ENCODE measurements at places on chromosomes 4 and X.

GRCh38 chr4:154741922-154742850 is 1.6 kb upstream of the LRAT start:
- no peak for DNase-seq

DNA sequence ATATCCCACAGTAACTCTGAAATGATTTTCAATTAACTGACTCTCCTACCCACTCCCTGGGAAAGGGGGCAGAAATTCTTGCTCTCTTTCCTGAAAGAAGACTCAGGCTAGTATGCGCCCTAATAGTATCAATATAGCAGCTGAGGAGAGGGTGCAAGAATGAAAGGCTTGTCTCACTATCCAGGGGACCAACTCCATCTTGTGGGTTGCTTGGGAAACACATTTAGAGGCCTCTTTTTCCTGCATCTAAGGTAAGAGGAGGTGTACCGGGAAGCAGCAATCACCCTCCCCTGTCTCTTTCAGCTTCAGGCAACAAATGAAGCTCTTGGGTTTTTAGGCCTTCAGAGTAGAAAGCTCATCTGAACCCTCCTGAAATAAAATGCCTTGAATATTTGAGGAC is 11.3 kb downstream of the TMEM255A start:
- no peak for DNase-seq

DNA sequence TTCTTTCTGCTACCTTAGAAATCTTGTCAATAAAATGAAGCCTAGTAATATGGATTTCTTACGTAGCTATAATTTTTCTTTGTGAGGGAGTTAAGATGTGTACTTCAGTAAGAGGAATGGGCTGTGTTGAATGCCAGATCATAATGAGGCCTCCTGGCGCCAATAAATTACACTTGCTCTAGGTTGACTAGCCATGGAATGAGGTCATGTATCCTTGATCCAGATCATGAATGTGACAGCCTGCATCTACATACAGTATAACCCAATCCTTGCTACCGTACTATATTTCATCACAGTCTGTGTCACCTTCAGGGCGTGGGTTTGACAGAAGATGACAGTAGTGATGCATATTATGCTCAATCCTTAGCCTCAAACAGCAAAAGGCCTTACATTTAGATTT is 36.2 kb downstream of the NHS start:
- DNase-seq = no peak

DNA sequence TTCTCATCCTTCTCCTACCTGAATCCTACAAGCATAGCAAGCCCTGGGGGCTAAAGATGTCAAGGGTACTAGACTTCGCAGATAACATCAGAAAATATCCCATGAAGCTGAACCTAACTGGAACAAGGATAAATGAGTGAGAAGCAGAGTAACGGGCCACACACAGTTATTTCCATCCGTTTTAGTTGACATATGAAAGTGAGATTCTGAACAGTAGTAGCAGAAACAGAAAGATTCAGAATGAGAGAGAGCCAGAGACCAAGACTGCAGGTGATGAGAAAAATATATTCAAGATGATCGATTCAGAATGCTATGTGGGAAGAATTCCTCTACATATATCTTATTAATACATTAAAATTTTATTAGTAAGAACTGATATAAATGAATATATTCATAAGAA is 165.1 kb downstream of the TSPAN5 start:
- no peak for DNase-seq

DNA sequence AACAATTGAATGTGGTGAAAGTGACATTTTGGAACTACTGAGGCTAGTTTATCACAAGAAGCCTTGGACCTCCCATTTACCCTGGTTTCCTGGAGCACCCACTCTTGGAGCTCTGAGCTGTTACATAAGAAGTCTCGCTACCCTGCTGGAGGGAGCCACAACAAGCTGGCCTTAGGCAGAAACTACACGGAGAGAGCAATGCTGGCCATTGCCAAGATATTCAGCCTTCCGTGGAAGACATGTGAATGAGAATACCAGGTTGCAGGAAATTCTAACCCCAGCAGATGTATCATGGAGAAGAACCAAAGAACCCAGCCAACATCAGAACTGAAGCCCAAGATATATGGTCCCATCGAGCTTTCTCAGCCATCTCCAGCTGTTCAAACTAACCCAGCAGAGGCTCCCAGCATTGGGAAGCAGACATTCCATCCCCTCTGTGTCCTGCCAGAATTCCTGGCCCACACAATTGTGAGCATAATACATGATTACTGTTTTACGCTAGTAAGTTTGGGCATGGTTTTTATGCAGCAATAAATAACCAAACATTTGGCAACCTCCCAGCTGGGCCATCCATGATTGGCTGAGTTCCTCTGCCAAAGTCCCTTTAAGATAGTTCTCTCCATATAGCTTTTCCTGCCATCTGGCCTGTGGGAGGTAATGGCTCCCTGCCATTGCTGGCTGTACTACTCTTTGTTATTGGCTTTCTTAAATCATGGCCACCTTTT is 17.9 kb upstream of the PDE5A start:
- no peak for DNase-seq

DNA sequence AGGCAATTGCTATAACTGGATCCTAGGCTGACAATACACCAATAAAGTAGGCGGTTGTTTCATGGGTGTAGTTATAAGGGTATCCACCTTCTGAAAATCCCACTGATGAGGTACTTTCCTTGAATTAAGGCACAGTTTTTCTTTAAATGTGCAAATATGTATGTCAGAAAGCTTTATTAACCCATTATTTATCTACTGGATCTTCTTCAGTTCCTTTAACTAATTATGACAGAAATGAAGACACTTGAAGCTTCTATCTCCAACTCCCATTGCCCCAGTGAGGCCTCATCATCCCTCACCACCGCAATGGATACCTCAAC is 159.6 kb upstream of the KLF3 start:
- no peak for DNase-seq

GRCh38 chr4:46945062-46945461 is 36.0 kb upstream of the COX7B2 start:
- DNase-seq = no peak

DNA sequence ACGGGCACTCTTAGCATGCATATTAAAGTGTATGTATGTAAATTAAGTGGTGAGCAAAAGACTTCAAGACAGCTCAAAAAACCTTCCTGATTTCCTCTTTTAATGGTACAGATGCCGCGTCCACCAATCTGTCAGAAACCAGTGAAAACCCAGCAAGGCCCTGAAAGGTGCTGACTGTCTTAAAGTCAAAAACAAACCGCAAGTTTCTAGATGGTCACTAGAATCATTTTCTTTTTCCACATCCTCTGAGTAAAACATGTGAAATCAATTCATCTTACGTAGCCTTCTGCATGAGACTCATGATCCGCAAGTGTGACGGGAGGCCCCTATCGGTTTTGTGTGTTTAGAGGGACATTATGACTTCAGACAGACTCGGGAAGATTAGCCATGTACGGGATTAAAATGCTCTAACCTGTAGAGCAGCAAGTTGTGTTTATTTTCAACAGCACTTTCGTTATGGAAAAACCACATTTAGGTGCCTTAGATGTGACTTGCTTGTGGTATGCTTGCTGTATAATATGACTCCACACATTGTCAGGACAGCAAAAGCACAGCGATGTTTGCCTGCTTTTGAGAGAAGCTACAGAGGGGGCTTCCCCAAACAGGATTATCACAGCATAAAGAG is 88.2 kb upstream of the STS start:
- DNase-seq = no peak

- DNase-seq = no peak
Measured at GRCh38 chr4:6419452-6420028, 52.9 kb downstream of the PPP2R2C start.

- DNase-seq = no peak
Measured at GRCh38 chrX:100995469-100995868, 26.0 kb downstream of the ARL13A start.

GRCh38 chrX:23904096-23904495 is 3.6 kb downstream of the APOO start:
- no peak for DNase-seq

- DNase-seq = no peak
Measured at GRCh38 chr4:180240670-180241069, 2002.5 kb upstream of the TENM3 start.

- DNase-seq = no peak
Measured at GRCh38 chr4:169675825-169676224, 55.4 kb downstream of the CLCN3 start.

DNA sequence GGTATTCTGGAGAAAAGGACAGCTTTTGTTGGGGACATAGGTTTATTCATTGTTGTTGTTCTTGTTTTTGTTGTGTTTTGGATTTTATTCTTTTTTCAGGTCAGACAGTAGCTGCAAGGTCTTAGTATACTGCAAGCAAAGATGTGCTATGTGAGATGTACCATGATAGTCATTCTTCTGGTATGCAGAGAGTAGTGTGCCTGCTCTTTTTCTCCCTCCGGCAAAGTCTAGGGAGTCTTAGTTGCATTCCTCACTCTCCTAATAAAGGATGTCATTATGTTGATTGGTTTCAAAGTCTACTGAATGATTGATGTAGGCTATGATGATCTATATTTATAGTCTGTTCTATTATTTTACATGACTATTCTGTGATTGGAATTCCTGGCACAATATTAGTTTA is 119.9 kb upstream of the POF1B start:
- DNase-seq = no peak

- no peak for DNase-seq
Measured at GRCh38 chr4:38832206-38832605, 24.4 kb downstream of the TLR6 start.

- DNase-seq = no peak
Measured at GRCh38 chr4:48190839-48191238, 56.8 kb upstream of the TXK start.

GRCh38 chr4:93529692-93530372 is 298.7 kb upstream of the ATOH1 start:
- DNase-seq = no peak

DNA sequence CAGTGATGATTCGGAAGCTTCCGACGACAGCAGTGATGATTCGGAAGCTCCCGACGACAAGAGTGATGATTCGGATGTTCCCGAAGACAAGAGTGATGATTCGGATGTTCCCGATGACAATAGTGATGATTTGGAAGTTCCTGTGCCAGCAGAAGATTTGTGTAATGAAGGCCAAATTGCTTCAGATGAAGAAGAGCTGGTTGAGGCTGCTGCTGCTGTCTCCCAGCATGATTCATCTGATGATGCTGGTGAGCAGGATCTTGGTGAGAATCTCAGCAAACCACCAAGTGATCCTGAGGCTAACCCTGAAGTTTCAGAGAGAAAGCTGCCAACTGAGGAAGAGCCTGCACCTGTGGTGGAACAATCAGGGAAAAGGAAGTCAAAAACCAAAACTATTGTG is 14.2 kb downstream of the CXCR3 start:
- no peak for DNase-seq

DNA sequence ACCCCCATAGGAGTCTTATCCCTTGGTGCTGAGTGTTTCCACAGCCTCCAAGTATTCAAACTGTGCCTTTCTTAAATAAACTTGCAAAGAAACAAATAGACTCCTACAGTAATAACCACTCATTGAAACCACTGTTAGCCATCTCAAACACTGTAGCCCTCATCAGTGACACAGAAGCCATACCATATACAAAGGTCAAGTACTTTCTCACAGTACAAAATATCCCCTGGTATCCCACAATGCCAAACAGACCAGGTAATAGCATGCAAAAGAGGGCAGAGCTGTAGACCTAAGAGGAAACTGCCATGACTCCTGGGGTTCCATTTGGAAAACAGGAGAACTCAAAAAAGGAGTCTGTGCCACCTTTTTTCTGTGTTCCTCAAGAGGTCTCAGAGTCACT is 173.8 kb upstream of the PPP1R2C start:
- no peak for DNase-seq

DNA sequence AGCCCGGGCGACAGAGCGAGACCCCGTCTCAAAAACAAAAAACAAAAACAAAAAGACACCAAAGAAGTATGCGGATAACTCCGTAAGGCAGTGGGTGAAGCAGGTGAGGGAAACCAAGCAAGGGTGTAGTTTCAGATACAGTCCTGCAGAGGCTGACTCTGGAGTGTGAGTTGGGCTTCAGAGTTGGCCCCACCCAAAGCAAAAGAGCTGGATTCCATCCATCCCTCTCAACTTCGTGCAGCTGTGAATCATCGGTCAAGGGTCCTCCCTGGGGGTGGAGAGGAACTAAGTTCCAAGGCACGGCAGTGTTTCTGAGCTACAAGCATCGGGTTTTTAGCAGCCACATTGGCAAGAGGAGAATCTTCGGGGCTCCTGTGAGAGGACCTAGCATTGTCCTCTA is 43.9 kb upstream of the FAM9A start:
- no peak for DNase-seq

- DNase-seq = no peak
Measured at GRCh38 chr4:185600801-185601434, 65.6 kb upstream of the PDLIM3 start.

DNA sequence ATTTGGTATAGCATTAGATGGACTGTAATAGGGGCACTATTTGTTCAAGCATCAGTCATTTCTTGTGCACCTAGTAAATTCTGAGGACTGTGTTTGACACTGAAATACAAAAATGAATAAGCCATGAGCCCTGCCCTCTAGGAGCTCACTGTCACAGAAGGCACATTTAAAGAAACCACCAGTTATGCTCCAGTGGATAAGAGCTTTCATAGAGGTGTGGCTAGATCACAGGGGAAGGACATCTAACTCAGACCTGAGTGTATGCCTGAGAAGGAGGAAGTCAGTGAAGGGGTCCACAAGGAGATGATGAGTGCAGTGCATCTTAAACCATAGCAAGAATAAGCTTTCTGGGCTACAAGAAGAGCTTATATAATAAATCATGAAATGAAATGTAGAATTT is 40.1 kb downstream of the BTC start:
- DNase-seq = no peak

DNA sequence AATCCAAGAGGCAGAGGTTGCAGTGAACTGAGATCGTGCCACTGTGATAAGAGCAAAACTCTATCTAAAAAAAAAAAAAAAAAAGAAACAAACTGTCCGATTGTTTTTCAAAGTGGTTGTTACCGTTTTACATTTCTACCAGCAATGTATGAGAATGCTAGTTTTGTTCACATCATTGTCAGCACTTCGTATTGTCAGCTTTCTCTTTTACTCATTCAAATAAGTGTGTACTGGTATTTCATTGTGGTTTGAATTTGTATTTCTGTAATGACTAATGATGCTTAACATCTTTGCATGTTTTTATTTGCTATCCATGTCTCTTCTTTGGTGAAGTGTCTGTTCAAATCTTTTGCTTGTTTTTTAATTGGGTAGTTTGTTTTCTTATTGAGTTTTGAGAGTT is 65.8 kb downstream of the GPR101 start:
- no peak for DNase-seq

DNA sequence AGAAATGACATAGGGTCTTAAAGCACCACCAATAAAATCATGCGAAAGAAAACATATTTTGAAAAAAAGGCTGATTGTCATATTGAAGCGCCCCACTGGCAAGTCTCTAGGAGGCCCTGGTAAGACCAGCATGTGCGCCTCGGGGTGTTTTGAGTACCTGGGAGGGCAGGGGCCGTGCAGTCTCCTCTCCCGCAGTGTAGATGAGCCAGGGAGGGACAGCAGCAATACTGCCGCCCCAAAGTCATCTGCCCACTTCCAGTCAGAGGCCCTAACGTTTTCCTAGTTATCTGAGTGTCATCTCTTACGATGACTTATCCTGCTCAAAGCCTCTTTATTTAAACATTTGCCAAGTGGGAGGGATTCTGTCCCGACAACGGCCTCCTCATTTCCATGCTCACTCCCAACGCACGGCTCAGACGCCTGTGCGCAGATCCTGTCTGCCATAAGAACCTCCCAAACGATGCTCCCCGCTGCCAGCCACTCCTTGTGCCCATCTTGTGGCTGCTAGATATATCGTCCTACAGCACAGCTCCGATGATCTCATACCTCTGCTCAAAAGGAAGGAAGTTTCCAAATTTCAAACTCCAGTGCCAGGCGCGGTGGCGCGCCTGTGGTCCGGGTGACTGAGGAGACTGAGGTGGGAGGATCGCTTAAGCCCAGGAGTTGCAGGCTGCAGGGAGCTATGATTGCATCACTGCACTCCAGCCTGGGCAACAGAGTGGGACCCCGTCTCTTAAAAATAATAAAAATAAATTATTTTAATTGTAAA is 17.2 kb upstream of the SCRG1 start:
- DNase-seq = no peak
